Stimulated activated naive CD8-positive, alpha-beta T cell treated with anti-CD3 and anti-CD28 coated beads, Interleukin-15, Interleukin-2, amounts not matched to agents 100 U/mL and 50 U/mL, for 24 hours (primary cell): ENCODE measurements at places on chromosomes 5 and 9.
A peak's percentile ranks its signal among the peaks of the same experiment; 100 is the strongest.

DNA sequence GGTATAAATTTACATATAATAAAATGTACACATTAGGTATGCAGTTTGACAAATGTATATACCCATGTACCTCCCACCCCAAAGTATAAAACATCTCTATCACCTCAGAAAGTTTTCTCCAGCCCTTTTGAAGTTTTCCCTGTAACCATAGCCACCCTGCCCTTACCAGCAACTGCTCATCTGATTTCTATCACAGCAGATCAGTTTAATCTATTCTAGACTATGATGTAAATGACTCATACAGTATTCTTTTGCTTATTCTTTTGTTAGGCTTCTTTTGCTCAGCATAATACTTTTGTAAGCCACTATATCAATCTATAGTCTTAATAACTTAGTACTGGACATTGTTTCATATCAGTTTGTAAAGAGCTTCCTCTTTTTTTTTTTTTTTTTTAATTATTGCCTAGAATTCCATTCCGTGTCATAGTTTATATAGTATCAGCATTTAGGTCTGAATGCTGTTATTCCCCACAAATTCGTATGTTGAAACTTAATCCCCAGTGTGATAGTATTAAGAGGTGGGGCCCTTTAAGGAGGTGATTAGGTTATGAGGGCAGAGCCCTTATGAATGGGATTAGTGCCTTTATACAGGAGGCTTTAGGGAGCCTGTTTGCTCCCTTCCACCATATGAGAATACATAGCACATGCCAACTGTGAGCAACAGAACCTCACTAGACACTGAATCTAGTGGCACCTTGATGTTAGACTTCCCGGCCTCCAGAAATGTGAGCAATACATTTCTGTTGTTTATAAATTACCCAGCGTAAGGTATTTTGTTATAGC is 20.3 kb downstream of the MELK start:
- DNase-seq: no peak

GRCh38 chr9:4640027-4640426 is 22.1 kb upstream of the PLPP6 start:
- DNase-seq: peak; percentile 41

DNA sequence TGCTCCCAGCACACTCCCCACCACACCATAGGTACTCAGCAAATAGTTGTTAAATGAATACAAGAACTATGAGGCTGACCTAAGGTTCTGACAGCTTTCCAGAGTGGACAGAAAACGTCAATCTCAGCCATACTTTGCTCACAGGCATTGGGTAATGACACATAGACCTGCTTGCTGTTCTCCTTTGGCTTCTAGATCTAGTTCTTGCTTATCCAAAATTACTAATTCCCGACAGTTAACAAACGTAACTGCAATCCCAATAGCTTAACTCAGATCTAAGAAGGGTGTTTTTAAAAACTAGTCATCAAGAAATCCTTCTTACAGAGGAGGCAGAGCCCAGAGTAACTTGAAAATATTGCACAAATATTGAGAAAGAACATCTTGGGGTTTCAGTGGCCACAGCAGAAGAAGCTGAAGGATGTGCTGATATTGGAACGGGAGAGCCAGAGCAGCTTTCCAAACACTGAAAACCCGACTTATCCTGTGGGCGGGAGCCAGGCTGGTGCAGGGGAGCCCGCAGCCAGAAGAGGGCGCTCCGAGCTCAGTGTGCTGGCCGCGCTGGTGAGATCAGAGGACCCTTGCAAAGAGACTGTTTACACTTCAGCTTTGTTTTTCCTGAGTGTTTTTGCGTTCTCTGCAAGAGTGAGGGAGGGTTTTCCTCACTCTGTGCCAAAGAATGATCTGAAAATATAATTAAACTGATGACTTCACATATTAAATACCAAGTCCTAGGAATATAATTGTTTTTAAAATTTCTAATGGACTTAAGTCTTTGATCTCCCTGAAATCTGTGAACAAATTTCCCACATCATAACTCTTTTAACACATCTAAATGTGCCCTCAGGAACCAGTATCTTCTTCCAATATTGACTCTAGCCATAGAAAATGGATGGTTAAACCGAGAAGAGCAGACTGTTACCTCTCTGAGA is 30.3 kb downstream of the FGF1 start:
- DNase-seq: peak; percentile 84

DNA sequence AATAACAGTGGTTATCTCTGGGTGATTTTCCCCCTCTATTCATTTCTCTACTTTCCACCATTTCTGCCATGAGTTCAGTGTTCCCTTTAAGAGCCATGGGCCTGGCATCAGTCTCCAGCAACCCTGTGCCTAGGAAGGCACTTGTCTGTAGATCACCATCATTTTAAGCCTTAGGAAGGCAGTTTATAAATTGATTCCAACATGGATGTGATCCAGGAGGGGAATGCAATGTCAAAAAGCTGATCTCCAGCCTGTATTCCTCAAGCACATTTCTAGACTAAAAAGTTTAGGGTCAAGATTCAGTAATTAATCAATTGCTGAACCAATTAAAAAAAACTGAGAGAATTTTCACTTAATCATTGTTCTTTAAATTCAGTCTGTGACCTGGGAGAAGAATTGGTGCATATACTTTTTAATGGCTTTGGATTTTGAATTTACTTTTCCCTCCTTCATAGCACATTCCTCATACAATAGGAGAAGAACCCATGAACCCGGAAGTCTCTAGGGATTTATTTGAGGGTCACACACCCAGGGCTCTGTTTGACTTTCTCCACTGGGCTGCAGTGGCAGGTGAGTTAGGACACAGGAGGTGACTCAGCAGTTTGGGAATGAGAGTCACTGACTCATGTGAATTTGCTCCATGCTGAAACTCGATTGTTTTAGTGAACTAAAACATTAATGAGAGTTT is 6.1 kb upstream of the ERMP1 start:
- no peak for DNase-seq

- DNase-seq: peak; percentile 9
Observed at GRCh38 chr5:93572608-93573353, 8.2 kb downstream of the NR2F1-AS1 start.

DNA sequence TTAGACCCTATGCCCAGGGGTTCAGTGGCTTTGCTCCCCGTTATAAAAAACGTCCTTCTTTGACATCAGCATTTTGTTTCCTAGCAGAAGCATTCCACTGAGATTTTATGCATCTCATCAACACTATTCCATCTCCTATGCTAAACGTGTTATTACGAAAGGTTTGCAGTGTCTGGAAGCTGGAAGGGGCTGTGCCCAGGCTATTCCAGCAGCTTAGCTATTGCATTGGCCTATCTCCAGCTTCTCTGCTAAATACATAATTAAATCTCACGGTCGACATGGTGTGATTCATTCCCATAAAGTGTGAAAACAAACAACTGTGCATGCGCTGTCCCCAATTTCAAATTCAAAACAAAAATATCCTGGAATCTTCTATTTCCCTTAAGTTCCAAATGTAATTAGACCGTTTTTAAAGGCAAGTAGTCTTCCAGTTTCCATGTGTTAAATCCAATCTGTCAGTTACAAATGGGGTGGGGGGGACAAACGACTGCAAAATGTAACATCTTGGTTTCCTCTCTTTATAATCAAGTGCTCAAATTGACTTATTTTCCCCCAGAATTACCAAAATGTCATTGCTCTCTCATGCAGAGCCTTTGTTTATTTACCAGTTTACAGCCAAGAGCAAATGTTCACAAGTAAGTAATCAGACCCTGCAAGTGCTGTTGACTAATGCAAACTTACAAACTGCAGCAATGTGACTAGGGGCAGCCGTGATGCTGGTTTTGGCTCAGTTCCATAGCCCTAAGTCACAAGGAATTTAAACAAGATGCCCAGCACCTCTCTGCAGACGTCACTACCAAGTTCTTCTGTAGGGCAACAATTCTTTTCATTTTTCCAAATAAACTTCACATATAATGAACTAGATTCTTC is 212.3 kb upstream of the RORB start:
- no peak for DNase-seq

DNA sequence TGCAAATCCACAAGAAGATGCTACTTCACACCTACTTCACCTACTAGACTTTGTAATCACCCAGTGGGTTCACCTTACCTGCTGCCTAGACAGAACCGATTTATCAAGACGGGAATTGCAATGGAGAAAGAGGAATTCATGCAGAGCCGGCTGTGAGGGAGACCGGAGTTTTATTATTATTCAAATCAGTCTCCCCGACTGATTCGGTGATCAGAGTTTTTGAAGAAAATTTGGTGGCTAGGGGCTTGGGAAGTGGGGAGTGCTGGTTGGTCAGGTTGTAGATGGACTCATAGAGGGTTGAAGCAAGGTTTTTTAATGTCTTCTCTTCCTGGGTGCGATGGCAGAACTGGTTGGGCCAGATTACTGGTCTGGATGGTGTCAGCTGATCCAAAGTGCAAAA is 23.4 kb downstream of the SFXN1 start:
- no peak for DNase-seq

DNA sequence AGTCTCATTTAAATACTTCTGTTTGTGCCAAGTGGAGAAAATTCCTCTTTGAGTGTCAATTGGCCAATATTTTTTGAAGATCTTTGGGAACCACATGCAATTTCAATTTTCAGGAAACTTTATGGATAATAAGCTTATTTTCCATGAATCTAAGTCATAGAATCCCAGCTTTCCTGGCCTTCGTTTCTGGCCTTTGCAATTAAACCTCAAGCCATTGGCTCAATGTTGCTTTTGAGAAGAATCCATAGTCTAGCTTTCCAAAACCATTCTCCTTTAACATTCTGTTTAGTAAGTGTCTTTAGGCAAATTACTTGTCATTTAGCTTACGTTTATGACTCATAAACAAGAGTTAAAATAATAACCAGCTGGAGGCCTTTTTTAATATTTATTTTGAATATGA is 145.0 kb upstream of the FTMT start:
- no peak for DNase-seq

DNA sequence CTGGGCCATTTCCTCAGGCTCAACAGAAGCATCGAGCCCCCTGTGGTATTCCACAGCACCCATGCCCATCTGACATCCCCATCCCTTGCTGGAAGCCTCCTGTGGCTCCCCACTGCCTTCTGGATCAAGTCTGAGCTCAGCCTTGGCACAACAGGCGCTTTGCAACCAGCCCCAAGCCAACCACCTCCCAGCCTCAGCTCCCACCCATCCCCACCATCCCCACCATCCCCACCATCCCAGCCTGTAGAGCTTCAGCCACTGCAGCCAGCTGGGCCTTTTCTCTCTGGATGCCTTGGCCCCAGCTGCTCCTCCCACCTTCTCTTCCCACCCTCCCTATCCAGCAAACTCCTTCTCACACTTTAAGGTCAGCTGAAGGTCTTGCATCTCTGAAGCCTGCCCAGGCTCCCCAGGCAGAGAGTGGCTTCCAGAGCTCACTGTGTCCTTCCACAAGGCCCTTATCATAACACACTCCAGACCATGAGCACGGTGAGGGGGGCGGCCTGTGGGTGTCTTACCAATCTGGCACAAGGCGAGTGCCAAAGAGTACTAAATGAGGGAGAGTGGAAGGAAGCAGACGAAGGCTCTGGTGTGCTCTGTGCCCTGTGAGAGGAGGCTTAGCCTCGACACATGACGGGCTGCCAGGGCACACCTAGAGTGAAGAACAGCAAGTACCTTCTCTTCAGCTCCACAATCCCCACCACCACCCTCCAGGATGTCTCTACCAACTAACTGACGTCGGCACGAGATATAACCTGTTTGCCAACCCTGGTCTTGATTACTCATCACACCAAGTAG is 6.5 kb downstream of the HIGD2A start:
- DNase-seq: no peak

- DNase-seq: peak; percentile 21
Observed at GRCh38 chr9:93346231-93347112, 105.0 kb upstream of the FAM120A start.

- DNase-seq: no peak
Observed at GRCh38 chr5:94632024-94632423, 13.6 kb downstream of the SLF1 start.

DNA sequence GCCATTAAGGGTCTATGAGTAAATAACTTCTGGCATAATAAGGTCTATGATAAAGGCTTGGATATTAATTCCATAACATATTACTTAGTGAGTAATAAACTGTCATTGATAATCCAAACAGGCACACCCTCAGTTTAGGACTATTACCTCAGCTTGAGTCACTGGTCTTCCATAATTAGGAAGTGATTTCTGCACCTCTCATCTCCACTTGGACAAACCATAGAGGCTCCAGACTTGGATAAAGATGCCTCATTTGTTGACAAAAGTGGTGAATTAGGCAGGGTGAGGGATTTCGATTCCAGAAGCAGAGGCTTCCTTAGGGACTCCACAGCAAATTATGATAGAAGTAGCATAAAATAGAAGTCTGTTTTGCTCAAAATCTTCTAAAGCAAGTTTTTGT is 127.5 kb upstream of the MTAP start:
- DNase-seq: no peak

DNA sequence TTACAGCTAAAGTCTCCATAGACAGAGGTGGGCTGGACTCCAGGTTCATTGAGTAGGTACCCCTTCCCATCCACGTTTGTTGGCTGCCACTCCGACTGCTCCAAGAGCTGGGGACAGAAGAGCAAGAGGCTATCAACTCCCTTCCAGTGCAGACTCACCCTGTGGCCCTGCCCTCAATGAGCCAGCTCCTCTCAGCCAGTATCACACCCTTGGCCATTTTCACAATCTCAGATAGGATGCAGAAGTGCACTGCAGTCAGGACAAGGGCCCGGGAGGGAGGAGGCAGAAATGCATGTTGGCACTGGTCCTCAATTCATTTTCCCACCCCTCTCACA is 6.2 kb downstream of the IRF1 start:
- DNase-seq: peak; percentile 3

GRCh38 chr5:165055476-165055875 is 1550.1 kb downstream of the MAT2B start:
- DNase-seq: no peak

DNA sequence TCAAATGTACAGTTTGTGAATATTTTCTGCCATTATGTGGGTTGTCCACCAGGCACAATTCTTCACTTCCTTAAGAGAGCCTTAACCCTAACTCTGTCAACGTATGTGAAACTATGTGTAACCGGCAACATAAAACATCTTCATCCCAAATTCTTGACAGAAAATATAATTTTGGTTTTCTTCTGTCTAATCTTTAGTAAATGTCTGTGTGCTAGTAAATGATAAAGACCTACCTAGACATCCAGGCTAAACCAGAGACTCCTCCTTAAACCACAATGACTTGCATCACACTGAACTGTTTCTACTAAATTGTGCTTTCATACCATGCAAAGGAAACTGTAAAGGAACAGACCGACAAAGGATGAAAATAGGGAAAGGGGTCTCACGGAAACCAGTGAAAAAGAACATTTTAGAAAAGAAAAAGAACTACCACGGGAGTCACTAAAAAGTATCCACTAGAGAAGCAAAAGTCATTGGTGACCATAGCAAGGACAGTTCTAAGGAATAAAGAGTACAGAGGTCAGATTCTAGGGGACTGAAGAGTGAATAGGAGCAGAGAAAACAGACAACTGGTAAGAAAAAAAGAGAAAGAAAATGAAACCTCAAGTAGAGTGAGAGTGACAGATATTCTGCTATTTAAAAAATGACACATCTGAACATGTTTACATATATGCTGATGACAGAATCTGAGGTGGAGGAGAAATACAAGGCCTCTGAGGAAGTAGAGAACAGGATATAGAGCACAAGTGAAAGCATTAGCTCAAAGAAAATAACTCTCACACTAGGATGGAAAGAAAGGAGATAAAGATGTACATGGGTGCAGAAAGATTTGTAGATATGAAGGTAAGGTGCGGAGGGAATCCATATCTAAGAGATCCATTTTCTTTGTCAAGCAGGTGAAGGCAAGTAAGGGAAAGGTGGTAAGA is 49.4 kb downstream of the FNIP1 start:
- no peak for DNase-seq
